ENCODE measurements at places on chromosomes 4 and X.

DNA sequence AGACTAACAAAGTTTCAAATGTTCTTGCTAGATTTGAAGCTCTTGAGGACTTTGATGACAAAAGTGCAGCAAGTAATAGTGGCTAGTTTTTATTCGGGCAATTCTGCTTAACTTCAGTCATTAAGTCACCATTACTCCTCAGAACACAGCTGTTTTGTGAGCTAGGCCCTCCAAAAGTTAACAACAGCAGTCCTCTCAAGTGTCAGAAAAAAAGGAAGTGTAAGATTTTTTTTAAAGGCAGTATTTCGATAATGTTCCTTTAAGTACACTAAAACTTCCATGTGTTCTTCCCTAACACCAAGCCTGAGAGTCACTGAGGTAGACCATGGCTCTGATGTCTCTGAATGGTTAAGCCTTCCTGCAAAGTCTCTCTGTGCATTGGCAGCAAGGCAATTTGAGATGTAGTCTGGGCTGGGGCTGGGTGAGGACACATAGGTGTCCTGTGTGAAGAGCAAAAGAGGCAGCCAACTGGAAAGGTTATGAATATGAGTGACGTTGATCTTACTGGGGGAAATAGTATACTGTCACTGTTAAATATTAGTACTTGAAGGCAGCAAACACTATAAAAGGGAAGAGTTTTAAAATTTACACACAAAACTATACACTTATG is 174.0 kb upstream of the MAP3K15 start:
- no peak for DNase-seq

DNA sequence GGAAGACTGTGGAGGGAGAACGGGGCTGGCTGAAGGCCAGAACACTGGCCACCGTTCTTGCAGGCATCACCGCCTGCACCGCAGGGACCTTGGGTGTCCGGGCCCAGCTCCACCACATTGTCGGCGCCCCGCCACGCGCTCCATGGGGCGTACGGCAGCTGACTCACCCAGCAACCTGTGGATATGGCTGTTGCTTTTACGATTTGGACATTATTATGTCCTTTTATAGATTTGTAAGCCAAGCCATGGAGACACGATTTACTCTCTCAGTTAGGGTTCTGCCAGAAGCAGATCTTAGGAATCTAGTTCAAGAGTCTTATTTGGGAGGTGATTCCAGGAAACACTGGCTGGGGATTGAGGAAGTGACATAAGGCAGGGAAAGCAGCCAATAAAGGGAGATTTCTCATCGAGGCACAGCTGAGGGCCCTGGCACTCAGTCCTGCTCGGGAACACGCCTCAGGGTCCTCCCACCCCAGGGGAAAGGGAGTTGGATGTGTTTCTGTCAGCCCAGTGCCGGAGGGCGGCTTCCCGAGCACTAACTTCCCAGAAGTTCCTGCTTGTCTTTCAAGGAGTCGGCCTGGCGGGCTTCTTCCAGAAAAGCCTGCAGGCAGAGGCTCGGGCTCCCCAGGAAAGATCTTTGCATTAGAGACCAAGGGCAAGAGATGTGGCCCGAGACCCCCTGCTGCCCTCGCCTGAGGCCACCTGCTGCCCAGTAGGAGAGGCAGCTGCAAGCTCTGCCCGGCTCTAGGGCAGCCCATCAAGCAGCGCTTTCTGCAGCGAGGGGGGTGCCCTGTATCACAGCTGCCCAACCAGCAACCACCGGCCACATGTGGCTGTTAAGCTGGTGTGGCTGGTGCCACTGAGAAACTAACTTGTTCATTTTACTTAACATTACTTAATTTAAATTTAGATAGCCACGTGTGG is 52.9 kb downstream of the CRMP1 start:
- no peak for DNase-seq

DNA sequence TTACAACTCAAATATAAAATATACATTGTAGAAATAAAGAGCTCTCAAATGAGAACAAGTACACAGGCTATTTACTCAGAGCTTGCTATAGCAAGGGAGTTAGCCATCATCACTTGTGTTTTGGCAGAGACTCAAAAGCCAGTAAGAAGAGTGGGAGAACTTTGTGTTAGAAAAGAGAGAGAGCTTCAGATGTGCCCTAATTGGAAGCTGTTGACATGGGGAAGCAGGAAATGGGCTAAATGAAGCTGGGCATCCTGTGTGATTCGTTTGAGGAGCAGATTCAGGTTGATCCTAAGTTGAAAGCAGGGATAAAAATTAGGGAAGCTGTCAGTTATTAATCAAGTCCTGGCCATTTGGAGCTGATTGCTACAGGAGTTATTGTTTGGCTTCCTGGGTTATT is 207.4 kb upstream of the MAOA start:
- no peak for DNase-seq

- no peak for DNase-seq
These were observed 326.3 kb upstream of the ZCCHC13 start for GRCh38 chrX:73977542-73978169.

- no peak for DNase-seq
These were observed 37.9 kb upstream of the SLC4A4 start for GRCh38 chr4:71300964-71301363.

DNA sequence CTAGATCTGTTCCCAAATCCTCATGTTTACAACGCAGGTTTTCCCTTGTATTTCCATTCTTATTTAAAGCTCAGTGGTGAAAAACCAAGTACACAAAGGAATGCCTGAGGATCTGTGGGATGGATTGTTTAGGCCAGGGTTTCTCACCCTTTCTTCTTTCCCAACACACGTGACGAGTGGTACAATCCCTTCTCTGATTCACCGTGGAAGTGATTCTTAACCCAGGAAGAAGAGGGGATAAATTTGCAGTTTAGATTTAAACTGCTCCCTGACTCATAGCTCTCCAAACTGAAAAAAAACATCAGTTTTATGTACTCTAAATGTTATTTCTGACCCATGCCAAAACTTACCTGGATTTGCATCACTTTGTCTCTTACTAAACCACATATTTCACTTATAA is 17.0 kb downstream of the PAQR3 start:
- DNase-seq = no peak

- no peak for DNase-seq
These were observed 72.8 kb upstream of the MAPK10 start for GRCh38 chr4:86432559-86433134.

GRCh38 chrX:29419774-29420553 is 795.4 kb upstream of the MAGEB2 start:
- DNase-seq = no peak

GRCh38 chrX:109709129-109709631 is 23.9 kb downstream of the ACSL4 start:
- DNase-seq = no peak

GRCh38 chr4:177229331-177229730 is 80.3 kb upstream of the NEIL3 start:
- DNase-seq = no peak

- no peak for DNase-seq
These were observed 10.8 kb upstream of the RHOH start for GRCh38 chr4:40185830-40186664.

- DNase-seq = no peak
These were observed 29.7 kb upstream of the IL9R start for GRCh38 chrX:155967653-155968325.

GRCh38 chr4:150906987-150907633 is 108.0 kb downstream of the LRBA start:
- no peak for DNase-seq

GRCh38 chr4:68250151-68250930 is 4.8 kb upstream of the TMPRSS11B start:
- no peak for DNase-seq

- no peak for DNase-seq
These were observed 44.6 kb downstream of the C4orf50 start for GRCh38 chr4:5973486-5974220.

DNA sequence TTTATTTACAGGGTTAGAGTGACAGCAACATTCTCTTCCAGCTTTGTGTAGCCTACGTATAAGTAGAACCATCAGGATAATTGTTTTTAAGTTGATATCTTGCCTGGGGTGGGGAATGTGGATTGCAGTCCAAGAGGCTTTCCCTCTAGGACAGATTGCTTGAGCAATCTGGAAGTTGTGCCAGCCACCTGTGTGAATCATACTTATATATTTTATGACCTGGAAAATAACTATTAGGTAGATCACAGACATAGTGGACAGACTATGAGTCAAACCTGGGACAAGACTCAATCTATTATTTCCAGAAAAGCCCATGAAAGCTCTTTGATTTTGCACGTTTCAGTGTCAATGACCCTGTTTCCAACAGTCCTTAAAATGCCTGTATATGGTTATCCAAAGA is 98.9 kb downstream of the TLL1 start:
- no peak for DNase-seq

- no peak for DNase-seq
These were observed 224.7 kb downstream of the ANTXR2 start for GRCh38 chr4:79848329-79848728.

DNA sequence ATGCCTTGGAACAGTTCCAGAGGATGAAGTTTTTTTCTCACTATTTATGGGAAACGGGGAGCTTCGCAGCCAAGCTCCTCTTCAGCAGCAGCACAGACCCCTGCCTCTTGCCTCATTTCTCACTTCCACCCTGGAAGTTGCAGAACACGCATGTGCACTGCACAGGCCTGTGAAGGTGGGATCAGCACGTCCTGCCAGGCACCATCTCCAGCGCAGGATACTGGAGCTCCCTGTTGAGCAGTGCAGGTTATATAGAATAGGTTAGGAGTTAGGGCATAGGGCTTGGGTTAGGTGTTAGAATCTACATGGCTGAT is 110.1 kb upstream of the CENPE start:
- no peak for DNase-seq

DNA sequence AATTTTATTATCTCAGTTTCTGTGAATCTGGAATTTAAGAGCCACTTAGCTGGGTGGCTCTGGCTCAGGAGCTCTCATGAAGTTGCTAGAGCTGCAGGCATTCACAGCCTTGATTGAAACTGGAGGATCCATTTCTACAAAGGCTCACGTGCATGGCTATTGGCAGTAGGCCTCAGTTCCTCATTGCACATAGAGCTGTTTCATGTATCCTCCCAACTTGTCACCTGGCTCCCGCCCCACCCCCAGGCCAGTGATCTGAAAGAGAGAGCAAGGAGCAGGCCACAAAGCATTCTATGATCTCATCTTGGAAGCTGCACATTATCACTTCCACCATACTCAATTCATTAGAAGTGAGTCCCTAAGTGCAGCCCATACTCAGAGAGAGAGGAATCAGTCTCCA is 18.5 kb upstream of the AP1AR start:
- DNase-seq = no peak

DNA sequence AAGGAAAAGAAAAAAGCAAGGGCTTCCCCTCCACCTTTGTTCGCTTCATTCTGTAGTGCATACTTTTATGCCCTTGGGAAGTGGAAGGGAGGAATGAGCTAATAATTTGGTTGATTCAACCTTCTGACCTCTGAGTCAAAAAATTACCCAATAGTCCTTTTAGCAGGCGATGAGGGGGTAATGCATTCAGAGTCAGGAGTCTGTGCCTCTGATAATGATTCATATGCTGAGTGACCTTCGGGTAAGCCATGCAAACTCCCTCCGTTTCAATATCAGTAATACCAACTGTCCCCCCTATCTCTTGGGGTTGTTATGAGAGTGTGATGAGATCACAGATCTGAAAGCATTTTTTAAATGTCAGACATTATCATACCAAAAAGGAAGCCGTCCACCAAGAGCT is 41.6 kb upstream of the ACSL4 start:
- DNase-seq = no peak

- peak; percentile 90 for DNase-seq
These were observed at the start of gene WFS1 for GRCh38 chr4:6269616-6270511. Gene WFS1 (plus strand): TSS chr4:6269850. CDS start chr4:6277456, 7,606 bp downstream.

DNA sequence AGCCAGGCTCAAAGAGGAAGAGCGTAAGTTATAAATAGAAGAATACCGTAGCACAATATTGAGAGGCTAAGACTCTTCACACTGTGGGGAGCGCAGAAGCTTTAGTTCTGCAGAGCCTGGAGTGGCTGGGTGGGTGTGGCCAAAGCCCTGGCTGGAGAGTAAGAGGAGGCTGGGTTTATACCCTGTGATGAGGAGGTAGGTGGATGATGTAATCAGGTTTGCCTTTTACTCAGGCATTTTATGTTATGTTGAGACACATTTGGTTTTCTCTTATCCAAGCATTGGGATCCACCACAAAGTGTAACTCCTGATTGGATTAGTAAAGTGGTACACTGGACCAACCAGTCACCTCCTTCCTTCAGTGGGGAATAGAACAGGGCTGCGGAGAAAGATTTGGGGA is 13.9 kb downstream of the CDS1 start:
- no peak for DNase-seq
